ENCODE measurements at places on chromosomes 3 and 15.

- DNase-seq, result no peak
Observed at GRCh38 chr3:100865442-100865841, 127.8 kb downstream of the ABI3BP start.

DNA sequence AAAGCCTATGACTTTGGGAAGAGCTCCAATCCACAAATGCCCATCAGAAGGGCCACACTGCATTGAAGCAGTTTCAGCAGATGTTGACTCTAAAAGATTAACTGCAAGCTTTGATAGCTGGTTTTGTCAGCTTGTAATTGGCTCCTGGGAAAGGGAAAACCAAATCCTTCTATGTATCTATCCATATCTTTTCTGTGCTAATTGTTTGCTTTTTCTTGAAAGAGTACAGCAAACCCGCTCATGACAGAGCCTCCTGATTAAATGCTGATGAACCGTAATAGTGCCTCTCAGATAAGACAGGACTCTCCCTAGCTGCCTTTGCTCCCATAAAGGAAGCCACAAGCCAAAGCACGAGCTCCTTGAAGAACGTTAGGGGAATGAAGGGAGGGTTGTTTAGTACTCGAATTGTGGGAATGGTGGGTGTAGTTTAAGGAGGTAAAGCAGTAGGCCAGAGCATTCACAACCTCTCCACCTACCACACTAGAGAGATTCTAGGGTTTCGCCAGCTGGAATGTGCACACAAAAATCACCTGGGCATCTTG is 33.6 kb upstream of the LRIG1 start:
- DNase-seq, result no peak

- DNase-seq, result peak; percentile 80
Observed at GRCh38 chr3:81744366-81744765, 17.1 kb downstream of the GBE1 start.

DNA sequence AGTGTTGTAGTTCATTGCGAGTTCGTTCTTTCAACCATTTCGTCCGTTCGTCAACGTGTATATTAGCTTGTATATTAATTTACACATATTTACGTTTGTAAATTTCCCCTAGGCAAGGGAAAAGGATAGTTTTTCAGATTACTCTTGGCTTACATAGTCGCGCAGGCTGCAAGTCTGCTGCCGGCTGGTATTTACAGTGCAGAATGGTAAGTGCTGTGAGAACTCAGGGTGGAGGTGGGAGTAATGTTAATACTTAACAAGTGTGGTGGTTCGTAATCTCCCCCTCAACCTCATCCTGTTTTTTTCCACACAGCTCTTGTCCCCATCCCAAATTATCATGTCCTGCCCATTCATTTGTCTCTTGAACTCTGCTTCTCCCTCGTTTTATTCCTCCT is 766 bp downstream of the FAM98B start:
- no peak for DNase-seq

GRCh38 chr3:142098964-142099363 is 50.4 kb downstream of the TFDP2 start:
- no peak for DNase-seq

GRCh38 chr3:160703974-160704373 is 27.0 kb downstream of the ARL14 start:
- DNase-seq, result no peak

GRCh38 chr3:188819939-188820338 is 351.8 kb upstream of the TPRG1 start:
- no peak for DNase-seq

DNA sequence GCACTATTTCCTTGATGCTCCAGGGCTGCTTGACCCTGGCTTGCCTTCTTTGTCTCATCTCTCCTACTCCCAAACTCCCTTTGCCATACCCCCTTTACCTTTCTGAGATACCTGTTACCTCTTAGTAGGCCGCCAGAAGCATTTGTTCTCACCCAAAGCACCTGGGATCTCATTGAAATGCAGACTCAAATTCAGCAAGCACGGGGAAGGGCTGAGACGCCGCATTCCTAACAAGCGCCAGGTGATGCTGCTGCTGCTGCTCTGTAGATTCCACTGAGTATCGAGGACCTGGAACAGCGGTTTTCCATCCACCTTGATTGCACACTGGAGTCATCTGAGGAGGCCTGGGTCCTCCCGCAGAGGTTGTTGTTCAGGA is 91.8 kb downstream of the TMEM266 start:
- DNase-seq, result no peak

GRCh38 chr15:69056365-69056764 is 41.9 kb downstream of the NOX5 start:
- no peak for DNase-seq

DNA sequence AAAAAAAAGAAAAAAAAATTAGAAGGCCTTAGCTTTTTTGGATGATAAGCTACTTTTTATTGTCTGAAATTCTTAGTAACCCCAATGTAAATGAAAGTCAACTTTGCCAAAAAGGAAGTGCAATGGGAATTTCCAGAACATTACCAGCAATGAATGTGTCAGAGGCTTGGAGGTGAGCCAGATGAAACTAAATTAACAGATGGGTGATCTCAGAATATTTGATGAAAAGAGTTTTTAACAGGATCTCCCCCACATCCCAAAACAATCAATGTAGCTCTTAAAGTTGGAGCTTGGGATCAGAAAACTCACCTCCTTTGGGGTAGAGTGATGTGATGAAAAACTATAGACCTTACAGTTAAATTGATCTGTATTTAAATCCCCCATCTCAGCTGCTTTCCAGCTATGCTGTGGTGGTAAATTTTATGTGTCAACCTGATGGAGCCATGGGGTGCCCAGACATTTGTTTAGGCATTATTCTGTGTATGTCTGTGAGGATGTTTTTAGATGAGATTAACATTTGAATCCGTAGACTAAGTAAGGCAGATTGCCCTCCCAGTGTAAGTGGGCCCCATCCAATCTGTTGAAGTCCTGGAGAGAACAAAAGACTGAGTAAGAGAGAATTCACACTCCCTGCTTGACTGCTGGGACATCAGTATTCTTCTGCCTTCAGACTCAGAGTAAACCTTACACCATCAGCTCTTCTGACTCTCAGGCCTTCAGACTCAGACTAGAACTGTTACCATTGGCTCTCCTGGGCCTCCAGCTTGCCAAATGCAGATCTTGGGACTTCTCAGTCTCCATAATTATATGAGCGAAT is 84.3 kb upstream of the TNFSF10 start:
- peak; percentile 91 for DNase-seq

DNA sequence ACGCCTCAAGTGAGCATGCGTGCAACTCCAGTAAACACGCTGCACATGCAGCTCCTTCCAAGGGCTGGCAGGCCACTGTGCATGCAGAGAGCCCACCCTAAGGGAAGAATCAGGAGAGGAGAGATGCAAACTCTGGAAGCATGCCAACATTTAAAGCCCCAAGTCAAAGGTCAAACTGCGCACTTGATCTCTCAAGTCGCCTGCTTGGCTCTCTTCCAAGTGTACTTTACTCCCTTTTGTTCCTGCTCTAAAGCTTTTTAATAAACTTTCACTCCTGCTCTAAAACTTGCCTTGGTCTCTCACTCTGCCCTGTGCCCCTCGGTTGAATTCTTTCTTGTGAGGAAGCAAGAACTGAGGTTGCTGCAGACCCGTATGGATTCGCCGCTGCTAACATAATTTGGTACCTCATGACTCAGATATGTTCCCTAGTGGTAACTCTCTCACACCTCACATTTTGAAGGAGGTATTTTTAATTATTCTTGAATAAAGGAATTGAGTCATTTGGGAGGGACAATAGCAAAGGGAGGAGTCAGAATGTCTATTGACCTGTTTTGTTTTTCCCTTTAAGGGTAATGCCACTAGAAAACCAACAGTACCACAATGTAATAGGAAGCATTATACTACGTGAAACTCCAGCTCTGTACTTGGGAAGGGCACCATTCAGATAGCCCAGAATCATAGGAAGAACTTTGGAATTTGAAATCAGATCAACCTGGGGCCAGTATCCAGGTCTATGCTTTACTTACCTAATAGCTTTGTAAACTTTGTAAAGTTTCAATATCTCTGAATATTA is 19.6 kb upstream of the DGKG start:
- DNase-seq, result no peak

GRCh38 chr3:55488398-55489055 is 1.4 kb upstream of the WNT5A start:
- no peak for DNase-seq

GRCh38 chr3:152256851-152257562 is 11.7 kb upstream of the MBNL1 start:
- no peak for DNase-seq

- no peak for DNase-seq
Observed at GRCh38 chr15:97933589-97933988, 26.9 kb upstream of the ARRDC4 start.

- DNase-seq, result no peak
Observed at GRCh38 chr3:99620976-99621375, 17.4 kb upstream of the COL8A1 start.

DNA sequence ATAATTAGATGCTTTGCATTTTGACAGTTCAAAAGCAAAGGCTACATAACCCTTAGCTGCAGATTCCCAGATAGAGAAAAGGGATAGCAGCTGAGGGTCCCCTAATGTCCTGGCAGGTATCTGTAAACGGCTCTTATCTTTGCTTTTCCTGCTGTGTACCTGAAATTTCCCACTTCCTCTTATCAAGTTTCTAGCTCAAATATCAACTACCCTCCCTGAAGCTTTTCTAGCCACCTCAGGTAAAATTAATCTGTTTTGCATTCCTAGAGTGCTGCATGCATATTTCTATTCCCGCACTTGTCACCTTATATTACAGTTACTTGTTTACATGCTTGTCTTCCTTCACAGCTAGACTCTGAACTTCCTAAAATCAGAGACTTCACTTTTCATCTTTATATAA is 55.6 kb upstream of the STXBP5L start:
- DNase-seq, result no peak

GRCh38 chr3:58519668-58520402 is 17.2 kb downstream of the ACOX2 start:
- DNase-seq, result no peak

DNA sequence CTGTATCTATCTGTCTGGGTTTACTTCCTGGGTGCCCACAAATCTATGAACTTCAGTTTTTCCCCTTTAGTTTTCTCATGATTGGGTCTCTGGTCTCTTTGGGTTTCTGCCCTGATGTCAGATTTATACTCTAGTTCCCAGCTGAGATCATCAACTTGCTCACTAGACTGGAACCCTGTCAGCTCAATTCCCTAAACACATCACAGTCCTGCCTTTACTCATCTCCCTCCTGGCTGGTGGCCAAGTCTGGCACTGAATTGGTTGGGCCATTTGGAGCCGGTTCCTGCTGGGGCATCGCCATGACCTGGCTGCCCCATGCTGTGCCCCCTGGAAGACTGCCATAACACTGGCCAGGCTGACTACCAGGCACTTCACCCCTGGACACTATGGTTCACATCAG is 345.3 kb downstream of the CHST2 start:
- DNase-seq, result peak; percentile 84

DNA sequence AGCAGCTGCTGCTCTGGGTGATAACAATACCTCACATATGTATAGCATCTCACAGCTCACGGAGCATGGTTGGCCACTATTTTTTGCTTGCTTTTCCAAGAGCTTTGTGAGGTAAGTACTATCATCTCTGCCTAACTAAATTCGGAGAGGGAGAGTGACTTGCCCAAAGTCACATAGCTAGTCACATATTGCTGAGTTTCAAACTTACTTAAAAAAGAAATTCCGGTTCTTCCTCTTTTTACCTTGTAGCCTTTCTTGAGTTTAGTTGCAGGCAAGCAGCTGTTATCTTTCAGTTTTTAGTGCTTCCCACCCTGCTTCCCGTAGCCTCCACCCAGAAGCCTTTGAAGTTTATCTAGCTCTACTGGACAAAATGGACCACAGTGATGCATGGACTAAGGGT is 309.2 kb downstream of the PDCD6IP start:
- DNase-seq, result no peak

GRCh38 chr3:41044523-41044922 is 154.8 kb upstream of the CTNNB1 start:
- DNase-seq, result no peak

DNA sequence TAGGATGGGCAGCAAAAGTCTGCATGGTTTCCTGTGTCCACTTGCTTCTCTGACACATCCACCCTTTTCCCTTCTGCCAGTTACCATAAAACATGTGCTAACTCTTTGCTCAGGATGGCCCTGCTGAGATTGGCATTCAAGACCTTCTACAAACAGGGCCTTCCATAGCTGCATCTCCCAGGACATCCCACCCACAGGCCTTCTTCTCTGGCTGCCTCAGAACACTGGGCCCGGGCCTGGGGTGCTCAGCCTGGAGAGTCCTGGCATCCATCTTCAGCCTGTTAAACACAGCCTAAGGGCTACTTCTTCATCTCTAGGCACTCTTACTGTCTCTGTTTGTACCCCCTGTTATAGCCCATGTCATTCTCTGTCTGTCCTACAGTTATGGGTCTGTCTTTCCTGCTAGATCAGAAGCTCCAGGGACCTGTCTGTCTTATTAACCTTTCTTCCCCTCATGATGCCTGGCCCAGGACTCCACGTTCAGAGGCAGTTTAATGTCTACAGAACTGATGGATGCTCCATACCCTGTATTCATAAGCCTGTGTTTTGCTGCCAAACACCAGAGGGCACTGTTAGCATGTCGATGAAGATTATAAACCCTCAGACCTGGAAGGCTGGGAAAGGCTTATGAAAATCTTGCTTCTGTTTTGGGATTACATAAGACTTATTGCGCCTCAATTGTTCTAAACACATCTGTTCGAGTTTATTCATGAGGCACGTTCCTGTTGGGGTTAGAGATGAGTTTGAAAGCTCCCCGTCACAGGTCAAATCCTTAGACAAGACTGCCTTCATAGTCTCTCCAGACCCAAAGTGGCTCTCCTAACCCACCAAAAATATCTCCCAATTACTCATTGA is 16.5 kb downstream of the SEMA3G start:
- no peak for DNase-seq

- DNase-seq, result no peak
Observed at GRCh38 chr3:126618021-126618420, 36.9 kb downstream of the TXNRD3 start.

DNA sequence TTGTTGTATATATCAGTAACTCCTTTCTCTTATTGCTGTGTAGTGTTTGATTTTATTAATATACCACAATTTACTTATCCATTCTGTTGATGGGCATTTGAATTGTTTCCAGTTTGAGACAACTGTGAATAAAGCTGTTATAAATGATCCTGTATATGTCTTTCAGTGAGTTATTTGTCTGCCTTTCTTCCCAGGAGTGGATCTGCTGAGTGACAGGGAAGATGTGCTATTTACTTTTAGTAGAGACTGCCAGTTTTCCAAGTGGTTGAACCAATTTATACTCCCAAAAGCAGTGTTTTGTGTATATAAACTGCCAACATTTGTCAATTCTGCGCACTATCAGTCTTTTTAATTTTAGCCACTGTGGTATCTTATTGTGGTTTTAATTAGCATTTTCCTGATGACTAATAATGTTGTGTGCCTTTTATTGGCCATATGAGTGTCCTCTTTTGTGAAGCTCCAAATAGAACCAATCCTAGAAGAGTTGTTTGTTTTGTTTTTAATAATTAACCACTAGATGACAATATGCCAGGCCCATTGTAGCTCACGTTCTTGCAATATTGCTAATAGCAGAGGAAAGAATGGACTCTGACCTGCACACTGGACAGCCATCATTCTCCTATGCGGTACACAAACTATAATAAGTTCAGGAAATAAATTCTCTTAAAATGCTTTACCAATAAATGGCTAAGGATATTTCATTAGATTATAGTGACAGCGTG is 25.3 kb downstream of the TRANK1 start:
- no peak for DNase-seq
